Muscle of leg (tissue), 16 donors: ENCODE measurements at places on chromosomes 12 and 14.

- DNase-seq: no peak
These were observed 42.5 kb upstream of the BMP4 start for GRCh38 chr14:53999061-53999488.

DNA sequence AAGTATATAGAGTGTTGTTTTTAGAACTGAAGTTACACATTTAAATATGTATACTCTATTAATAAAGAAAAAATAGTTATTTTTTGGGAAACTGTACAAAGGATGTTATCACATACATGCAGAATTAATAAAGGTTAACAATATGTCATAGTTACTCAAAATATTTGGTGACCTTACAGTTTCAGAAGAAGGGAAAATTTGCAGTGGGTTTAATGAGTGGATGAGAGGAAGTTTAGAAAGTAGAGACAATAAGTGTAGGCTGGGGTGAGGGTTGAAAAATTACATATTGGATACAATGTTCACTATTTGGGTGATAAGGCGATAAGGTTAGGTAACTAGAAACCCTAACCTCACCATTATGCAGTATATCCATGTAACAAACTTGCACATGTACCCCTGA is 13.5 kb downstream of the WNK1 start:
- DNase-seq: no peak

GRCh38 chr14:105859717-105860614 is 333.6 kb downstream of the TMEM121 start:
- DNase-seq: no peak

DNA sequence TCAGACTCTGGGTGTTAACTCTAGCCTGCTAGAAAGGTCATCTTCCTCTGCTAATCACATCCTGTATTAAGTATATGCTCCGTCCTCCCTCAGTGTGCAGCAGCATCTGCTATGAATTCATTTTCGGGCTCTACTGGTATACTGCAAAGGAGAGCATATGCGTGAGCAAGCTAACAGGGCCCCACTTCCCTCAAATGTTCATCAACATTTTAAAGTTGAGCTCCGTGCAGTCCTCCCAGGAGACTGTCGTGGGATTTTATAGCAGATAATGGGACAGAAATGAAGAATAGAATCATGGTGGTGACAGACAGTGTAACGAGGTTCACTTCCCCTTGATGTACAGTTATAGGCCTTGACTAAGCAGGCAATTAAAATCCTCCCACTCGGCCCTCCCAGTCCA is 131.7 kb downstream of the PLXNC1 start:
- DNase-seq: no peak

DNA sequence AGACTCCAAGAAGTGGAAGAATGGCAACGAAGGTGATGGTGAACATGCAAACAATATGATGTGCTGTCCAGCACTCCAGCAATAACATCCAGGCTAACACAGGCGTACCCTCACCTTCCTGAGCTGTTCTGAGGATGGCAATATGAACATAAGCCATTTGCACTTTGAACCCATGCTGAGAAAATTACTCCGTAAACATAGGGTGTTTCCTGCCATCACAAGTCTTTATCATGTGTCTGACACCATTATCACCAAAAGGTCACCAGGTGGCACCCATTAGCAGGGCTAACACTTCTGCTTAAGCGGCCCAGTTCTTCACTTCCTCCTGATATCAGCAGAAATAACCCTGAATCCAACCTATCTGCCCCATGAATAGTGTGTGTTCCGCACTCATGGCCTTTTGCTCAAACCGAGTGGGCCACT is 482.8 kb downstream of the MED13L start:
- DNase-seq: no peak

- DNase-seq: no peak
These were observed 290.9 kb downstream of the AACS start for GRCh38 chr12:125356111-125356510.

- no peak for DNase-seq
These were observed 950.7 kb upstream of the FLRT2 start for GRCh38 chr14:84579292-84579691.

- peak; percentile 64 for DNase-seq
These were observed 122.4 kb downstream of the TSPAN9 start for GRCh38 chr12:3199551-3200031.

DNA sequence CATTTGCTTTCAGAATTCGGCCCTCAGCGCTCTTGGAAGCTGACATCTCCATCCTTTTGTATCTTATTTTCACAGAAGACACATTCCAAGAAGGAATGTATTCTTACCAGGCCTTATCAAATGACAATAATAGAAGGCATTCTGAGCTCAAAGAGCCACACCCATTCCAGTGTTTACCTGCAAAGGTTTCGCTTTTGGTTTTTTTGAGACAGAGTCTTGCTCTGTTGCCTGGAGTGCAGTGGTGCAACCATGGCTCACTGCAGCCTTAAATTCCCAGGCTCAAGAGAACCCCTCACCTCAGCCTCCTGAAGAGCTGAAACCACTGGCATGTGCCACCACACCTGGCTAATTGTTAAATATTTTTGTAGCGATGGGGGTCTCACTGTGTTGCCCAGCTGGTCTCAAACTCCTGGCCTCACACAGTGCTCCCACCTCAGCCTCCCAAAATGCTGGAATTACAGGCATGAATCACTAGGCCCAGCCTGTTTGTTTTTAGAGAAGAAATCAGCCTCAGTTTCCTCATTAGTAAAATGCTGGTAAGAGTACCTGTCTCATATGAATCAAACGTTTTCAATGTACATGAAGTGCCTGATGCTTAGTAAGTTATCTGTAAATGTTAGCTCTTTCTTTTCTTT is 69.2 kb downstream of the SLC6A12 start:
- no peak for DNase-seq

DNA sequence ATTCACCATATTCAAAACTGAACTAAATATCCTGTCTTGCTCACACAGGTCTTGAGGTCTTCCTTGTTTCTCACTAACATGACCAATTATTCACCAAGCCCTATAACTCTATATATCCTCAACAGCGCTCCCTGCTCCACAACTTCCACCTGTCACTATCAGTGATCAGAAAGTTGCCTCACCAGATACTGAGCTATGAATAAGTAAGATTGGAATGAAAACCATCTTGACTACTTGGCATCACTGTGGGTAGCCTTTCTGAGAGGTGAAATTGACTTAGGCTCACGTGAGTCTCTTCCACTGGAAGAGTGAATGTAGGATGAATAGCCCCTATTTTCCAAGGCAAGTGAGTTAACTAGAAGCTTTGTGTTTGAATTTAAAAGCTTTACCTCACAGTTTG is 167.1 kb downstream of the PIK3C2G start:
- DNase-seq: no peak

GRCh38 chr14:79407572-79407971 is 803.7 kb downstream of the DIO2 start:
- DNase-seq: no peak

DNA sequence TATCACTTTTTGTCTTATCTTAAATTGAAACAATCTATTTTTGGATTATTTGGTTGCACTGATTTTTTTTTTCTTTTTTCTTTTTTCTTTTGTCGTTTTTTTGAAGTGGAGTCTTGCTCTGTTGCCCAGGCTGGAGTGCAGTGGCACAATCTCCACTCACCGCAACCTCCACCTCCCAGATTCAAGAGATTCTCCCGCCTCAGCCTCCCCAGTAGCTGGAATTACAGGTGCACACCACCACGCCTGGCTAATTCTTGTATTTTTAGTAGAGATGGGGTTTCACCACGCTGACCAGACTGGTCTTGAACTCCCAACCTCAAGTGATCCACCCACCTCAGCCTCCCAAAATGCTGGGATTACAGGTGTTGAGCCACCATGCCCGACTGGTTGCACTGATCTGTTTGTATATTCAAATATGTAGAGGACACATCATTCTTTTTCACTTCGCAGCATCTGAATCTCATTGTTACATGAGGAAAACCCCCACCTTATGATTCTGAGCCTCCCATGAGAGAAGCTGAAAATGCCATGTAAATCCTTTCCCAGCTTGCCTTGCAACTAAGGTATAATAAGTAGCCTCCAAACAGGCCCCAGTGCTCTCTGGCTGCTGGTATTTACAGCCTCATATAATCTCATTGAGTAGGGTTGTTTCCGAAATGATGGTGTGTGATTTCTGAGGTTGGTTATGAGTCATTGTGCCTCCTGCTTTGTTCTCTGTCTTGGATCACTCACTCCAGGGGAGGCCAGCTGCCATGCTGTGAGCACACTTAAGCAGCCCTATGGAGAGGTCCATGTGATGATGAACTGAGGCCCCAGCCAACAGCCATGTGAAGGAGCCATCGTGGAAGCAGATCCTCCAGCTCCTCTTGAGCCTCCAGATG is 5.2 kb upstream of the HSP90B1 start:
- DNase-seq: no peak

- DNase-seq: no peak
These were observed 85.4 kb upstream of the MANSC4 start for GRCh38 chr12:27865421-27865820.

DNA sequence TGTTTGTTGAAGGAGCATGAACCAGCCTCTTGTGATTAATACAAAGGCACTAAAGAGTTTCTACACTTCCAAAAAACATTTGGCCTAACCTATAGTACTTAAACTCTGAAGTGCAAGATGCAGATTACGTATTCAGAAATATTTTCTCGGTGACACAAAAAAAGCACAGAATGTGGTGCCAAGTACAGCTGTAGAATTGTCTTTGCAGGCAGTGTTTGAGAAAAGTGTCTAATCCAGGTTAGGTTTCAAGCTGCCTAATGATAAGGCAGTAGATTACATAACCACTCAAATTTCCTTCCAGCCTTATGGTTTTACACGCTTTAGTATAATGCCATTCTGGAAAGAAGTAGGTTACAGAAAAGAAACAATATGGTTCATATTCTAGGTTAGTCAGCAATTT is 205.2 kb downstream of the KLHL28 start:
- DNase-seq: peak; percentile 74

- DNase-seq: no peak
These were observed 120.4 kb downstream of the ETV6 start for GRCh38 chr12:11769723-11770514.

- DNase-seq: peak; percentile 65
These were observed 220.2 kb downstream of the SLC41A2 start for GRCh38 chr12:104737791-104738301.

DNA sequence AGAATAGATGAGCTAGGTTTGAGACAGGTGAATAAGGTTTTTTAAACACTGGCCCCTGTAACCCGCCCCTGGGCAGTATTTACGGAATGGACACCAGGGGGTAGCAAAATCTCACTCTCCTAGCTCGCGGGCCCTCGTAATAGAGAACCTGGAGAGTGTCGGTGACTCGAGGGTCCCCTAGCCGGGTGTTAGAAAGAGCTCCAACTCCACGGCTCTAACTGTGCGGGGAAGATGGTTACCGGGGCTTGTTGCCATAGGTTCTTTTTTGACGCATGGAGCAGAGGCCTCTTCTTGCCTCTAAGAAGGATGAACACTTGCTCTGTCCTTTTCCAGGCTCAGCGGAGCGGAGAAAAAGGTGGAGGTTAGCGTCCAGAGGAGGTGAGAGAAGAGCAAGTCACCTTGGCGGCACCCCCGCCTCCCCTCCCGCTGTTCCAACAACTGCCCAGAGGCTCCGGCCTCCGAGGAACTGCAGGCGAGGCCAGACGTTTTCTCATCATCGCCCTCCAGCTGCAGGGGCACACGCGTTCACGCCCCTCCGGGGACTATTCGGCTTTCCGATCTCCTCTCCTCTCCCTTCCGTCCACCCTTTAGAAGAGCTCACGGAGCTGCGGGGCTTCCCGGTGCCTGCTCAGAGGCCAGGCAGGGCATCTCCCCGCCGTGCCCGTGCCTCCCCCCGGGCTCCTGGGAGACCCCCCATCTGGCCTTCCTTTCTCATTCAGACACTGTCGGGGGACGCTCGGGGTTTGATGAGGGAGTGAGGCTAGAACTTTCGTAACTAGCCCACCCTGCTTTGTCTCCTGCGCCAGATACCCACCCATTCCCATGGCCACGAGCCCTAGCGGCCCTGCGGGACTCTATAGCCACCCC is 1.4 kb upstream of the ARHGEF40 start:
- DNase-seq: peak; percentile 86

- peak; percentile 69 for DNase-seq
These were observed 824 bp downstream of the TBK1 start for GRCh38 chr12:64452559-64453329.

DNA sequence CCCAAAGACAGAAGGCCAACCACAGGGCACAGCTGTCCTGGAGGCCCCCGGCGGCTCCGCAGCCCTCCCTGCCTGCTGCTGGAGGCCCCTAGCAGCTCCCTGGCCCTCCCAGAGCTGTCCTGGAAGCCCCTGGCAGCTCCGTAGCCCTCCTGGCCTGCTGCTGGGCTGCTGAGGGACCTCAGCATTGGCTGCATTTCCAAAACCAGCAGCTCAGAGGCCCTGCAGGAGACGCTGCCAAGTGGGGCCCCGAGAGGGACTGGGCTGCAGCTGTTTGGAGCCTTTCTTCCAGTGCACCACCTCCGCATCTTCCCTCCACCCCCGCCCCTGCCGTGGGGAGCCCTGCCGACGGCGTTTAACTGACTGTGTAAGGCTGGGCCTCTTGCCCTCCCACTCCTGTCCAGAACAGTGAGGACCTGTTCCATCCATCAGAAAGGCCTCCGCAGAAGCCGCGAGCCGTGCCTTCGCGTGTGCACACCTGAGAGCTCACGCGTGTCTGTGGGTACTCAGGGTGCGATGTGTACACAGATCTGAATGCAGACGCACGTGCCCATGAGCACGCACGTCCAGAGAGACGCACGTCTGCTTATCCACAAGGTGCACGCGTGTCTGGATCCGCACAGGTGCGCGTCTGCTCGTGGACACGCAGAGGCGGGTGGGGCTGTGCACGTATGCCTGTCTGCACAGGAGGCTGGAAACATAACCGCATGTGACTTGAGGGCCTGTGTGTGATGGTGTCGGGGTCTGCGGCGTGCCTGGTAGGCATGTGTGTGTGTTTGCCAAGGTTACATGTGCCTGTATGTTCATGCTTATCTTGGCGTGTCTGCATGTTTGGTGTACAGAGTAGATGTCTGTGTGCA is 57.0 kb upstream of the FBRSL1 start:
- peak; percentile 97 for DNase-seq

DNA sequence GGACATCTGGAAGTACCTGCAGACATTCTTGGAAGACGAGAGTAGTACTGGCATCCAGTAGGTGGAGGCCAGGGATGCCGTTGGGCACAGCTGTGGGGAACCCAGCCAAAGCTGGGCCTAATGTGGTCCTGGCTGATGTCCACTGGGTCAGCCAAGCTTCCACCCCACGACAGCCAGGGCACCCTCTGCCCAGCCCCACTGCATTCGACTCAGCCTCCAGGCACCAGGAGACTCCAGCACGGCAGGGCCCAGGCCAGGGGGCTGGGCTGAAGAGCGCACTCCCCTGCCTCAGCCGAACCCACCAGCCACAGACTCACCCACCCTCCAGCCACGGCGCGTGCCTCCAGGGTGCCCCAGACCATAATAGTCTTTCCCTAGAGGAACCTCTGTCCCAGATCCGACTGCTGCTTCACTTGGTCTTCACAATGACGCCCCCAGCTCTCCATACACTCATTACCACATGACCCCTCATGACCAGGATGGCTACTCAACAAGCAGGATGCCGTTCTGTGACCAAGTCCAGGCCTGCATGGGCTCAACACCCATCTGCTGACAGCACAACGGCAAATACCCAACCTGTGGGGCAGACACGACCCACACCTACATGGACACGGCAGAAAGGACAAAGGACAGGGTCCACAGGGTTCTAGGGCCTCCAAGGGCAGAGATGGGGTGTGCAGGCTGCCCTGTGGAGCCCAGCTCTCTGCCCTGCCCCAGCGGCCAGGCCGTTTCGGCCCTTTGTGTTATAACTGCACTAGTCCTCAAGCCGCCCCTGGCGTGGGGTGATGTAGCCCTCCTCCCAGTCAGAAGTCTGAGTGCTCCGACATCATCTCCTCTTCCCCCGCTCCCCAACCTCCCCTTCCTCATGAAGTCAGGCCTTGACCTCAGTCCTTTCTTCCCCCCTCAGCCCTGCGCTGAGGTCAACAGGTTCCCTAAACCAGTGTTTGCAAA is 22.8 kb downstream of the ITPK1 start:
- no peak for DNase-seq
